ENCODE measurements at places on chromosomes 1 and 21.

GRCh38 chr1:19762175-19762779 lies 37.4 kb downstream of the TMCO4 start:
- peak; percentile 50 for DNase-seq

DNA sequence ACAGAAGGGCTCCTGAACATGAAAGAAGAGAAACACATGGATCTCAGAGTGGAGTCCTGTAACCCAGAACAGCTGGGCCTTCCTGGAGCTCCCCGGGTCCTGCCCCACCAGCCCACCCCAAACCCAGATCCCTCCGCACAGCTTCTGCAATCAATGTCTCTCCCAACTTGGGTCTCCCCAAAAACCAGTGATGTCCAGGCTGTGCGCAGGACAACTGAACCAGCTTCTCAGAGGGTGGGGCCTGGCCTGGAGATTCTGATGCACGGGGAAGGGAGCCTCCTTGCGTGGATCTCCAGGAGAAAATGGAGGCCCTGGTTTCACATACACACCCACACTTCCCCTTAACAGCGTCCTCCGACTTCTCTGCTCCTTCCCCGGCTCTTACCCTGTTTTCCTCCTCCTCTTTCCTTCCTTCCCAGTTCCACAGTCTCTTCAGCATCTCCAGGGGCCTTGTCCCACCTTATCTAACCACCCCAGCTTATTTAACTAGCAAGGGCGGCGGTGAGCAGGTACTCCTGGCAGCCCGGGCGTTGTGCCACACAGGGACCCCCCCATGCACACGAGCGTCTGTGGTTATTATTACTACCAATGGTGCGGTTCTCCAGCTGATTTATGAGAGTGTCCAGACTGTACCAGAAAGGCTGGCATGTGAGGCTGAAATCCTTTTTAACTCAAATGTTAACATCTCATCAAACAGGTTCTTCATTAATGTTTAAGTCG lies 11.2 kb upstream of the MX2 start:
- no peak for DNase-seq

- DNase-seq = peak; percentile 61
These were observed 2.1 kb upstream of the S100A9 start for GRCh38 chr1:153355445-153356071.

- DNase-seq = no peak
These were observed 720.7 kb upstream of the CXADR start for GRCh38 chr21:16792101-16792500.

GRCh38 chr1:206551986-206552326 lies 44.6 kb downstream of the RASSF5 start:
- peak; percentile 92 for DNase-seq

GRCh38 chr1:223000632-223001031 lies 142.4 kb downstream of the TLR5 start:
- DNase-seq = no peak

GRCh38 chr1:51908499-51908898 lies 30.0 kb upstream of the NRDC start:
- DNase-seq = no peak

DNA sequence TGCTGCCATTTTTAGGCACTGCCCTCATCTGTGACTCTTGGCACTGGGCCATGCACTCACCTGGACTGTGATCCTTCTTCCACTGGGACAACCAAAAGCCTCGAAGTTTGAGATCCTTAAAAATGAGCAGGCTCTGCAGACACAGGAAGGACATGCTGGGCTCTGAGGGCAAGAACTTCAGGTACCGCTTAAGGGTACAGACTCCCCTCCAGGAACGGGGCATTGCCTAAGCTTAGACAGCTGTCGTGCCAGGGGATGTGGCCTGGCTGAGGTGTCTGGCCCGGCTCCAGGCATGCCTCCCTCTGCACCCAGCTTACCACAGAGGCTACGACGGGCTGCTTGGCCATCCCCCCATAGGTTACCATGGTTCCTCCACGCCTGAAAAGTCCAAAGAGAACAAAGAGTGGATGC lies 14.2 kb upstream of the SRSF4 start:
- no peak for DNase-seq

GRCh38 chr21:33490991-33491372 lies 534 bp downstream of the DNAJC28 start:
- no peak for DNase-seq

- no peak for DNase-seq
These were observed 14.3 kb downstream of the RC3H1 start for GRCh38 chr1:174007851-174008250.

DNA sequence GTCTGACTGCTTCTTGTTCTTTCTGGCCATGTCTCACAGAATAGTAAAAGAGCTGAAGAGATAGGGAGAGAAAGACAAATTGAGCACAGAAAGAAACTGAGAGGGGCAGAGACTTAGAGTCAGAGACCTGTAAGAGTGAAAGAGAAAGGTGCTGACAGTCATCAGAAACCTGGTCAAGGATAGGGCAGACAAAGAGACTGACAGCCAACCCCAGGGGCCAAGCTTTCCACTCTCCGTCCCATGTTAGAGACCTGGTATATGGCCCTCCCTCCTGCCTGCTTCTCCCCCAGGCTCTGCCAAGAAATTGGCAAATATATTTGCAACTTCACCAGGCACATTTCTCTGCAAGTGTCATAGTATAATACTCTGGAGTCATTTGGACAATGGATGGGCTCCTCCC lies 64.6 kb downstream of the RHBG start:
- DNase-seq = no peak

DNA sequence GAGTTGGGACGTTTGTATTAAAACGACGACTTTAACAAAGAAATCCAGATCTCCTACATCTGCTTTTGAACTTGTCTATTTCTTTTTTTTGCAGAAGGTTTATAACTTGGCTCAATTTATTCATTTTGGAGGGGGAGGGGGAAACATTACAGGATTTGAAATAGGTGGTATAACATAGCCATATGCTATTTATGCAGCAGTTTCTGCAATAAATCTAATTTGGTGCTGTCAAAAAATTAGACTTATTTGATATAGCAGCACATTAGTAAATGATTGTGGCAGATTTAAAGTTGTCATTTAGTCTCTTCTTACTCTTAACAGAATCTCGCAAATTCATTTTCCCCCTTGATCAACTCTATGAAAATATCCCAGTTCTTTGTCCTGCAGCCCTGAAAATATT lies 138.2 kb downstream of the SDCCAG8 start:
- no peak for DNase-seq

- DNase-seq = no peak
These were observed 4.1 kb downstream of the EFHD2 start for GRCh38 chr1:15413563-15414444.

DNA sequence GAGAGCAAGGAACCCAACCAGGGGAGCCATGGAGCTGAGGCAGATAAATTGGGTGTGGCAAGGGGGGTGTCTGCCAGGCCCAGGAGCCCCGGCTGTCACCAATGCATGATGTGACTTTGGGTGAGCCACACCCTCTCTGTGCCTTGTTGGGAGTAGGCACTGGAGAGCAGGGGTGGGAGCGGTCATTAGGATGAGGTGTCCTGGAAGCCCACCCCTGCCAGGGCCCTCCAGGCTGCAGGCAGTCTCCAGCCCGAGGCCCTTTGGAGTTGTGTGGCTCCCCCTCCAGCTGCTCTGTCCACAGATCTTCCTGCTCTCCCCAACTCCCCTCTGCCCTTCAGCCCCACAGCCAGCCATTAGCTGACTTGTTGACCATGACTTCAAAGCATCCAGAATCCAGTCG lies 11.4 kb downstream of the MX2 start:
- no peak for DNase-seq

- DNase-seq = peak; percentile 14
These were observed 56.9 kb downstream of the TBCE start for GRCh38 chr1:235424092-235424491.

DNA sequence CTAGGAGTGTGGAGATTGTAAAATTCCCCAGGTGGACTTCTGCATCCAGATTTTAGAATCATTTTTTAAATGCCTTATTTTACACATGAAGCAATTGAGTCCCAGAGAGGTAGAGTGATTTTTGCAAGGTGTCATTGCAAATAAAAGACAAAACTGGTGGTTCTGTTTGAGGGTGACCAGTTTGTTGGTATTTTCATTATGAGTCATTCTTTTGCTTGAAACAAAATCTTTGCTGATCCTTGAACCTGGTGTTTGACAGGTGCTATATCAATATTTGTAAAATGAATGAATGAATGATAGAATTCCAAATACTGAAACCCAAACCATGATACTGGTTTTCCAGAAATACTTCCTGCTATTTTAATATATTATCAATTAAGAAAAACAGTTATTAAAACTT lies 44.1 kb downstream of the TTC3 start:
- DNase-seq = no peak

- no peak for DNase-seq
These were observed 24.6 kb upstream of the SLC35F3 start for GRCh38 chr1:233879841-233880240.

DNA sequence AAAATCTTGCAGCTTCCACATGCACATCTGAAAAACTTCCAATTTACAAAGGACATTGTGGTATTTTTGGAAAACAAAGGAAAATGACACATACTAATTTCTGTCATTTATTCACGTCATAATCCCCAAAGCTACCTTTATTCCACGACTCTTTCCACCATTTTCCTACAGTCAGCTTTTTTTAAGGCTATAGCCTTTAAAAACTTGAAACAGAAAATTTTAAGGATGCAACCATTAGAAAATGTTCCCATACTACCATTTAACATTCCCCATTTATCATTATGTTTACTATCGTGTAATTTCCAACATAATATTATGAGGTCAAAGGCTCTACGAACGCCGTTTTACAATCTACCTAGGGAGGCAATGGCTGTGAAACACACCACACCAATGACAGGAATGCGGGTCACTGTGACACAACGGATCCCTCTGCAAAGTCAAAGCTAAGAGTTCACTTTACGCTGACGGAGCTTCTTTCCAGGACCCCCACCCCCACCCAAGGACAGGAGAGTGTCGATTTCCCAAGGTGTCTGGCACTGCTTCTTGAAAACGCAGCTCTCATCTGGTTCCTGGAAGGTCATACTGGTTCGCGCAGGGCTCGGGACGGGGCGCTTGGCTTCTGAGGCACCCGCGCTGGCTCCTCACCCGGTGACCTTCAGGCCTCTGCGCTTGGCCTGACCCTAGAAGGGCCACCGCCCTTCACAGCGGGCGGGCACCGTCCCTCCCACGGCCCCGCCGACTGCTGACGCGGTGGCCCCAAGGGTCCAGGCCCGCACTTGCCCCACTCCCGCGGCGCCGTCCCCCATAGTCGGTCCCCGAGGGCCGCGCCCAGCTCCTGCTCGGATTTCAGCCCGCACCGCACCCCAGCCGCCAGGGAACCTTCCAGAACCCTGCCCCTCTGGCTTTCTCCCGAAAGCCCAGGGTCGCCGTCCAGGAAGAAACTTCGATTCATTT lies 50.5 kb upstream of the ATF3 start:
- DNase-seq = no peak

DNA sequence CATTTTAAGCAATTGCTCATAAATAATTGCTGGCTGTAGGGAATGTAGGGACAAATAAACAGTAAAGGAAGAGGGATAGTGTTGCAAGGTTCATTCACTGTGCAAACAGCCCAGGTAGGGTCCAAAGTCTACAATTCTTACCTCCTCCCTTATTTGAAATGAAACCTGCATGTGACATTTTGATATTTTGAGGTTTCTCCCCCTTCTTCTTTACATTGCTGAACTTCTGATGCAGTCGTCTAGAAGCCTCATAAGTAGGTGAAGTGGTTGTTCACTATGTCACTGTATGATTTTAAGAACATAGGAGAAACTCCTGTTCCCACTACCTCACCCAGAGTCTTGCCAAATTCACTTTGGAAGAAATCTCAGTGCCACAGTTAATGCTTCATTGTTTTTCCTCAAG lies 16.1 kb downstream of the F5 start:
- DNase-seq = no peak

GRCh38 chr1:52063192-52063591 lies 7.1 kb downstream of the BTF3L4 start:
- DNase-seq = no peak

Measured in activated CD4-positive, alpha-beta memory T cell treated with anti-CD3 and anti-CD28 coated beads for 36 hours (primary cell).